ENCODE measurements at places on chromosomes 11 and 22. TPM values are rescaled to one million over a fixed set of nuclear protein-coding genes. Genes with fewer than 3 reads are reported as not detected.
A peak's percentile ranks its signal among the peaks of the same experiment; 100 is the strongest.

DNA sequence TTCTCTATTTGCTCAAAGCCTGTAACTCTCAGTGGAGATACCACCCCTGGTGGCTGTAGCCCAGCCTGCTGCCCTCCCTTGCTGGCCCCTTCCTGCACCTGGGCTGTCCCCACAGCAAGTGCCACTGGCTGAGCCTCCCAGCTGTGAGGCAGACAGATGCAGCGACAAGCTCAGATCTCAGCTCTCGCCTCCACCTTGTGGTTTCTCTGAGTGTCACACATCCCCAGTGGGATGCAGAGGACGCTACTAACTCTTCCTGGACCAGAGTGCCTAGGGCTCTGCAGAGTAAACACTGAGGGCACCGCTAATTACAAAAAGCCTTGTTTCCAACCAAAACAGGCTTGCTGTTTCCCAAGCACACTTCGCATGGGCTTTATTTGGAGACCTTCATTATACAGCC is 8.9 kb downstream of the YPEL1 start:
- H3K4me3 ChIP-seq = no peak overlapping the region
- no peak overlapping the region for H3K27ac ChIP-seq
- no peaks in the 10 kb centered on the region for H3K4me1 ChIP-seq
- no peaks in the 10 kb centered on the region for H3K27me3 ChIP-seq
- H3K36me3 ChIP-seq = no peaks in the 10 kb centered on the region
- DNase-seq = peak; percentile 54

DNA sequence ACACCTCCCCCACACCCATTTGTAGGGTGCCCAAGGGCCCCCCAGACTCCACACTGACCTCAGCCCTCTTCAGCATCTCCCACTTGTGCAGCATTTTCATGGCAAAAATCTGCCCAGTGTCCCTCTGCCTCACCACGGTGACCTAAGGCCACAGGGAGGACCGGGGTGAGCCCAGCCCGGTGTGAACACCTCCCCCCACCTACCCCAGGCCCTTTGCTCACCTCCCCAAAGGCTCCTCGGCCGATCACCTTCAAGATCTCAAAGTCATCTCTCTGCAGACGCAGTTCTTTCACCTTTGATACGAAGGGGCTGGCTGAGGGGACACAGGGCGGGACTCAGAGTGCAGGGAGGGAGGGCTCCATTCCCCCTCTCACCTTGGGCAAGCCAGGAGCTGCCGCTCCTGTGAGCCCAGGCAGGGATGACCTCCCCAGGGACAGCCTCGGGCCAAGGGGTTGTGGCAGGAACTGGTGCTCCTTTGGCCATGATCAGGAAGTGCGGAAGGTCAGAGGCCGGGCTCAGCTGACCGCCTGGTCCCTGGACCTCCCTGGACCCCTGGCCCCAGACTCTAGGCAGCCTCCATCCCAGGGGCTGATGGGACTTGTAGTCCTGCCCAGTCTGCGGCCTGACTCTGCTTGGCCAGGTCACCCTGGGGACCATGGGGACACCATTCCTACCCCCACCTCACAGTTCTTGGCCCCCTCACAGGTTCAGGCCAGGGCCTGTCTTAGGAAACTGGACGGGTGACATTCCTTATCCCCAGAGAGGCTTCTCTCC is 2.7 kb downstream of the CDC42BPG start:
- no peak for DNase-seq
- no peaks in the 10 kb centered on the region for H3K36me3 ChIP-seq
- H3K27me3 ChIP-seq = no peaks in the 10 kb centered on the region
- H3K4me1 ChIP-seq = peaks cover 11% of the 10 kb centered on the region
- H3K4me3 ChIP-seq = no peak overlapping the region

DNA sequence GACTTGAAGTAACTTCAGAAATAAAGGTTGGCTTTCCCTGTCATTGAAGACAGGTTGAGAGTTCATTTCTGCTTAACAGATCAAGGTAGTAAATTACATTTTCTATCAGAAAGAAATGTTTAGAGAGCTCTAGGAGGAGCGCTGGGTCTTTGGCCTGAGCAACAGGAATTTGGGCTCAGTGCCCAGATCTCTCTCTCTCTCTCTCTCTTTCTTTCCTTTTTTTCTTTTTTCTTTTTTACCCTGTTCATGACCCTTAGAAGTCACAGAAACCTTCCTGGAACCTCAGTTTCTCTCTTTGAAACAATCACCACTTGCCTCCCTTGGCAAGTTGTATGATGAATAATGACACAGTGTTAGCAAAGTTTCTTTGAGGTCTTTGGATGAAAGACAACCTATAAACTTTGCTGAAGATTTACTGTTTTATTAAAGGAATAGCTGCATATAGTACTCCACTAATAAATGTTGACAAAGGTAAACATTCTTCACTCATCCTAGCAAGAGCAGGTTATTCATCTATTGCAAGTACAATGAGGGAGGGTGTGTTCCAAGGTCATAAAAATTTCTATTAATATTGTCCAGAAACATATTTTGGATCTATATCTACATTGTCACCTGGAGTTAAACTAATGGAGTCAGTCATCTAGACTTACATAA is 35.5 kb upstream of the RASSF10 start:
- H3K4me1 ChIP-seq = peaks cover 18% of the 10 kb centered on the region
- DNase-seq = no peak
- no peak overlapping the region for H3K4me3 ChIP-seq

DNA sequence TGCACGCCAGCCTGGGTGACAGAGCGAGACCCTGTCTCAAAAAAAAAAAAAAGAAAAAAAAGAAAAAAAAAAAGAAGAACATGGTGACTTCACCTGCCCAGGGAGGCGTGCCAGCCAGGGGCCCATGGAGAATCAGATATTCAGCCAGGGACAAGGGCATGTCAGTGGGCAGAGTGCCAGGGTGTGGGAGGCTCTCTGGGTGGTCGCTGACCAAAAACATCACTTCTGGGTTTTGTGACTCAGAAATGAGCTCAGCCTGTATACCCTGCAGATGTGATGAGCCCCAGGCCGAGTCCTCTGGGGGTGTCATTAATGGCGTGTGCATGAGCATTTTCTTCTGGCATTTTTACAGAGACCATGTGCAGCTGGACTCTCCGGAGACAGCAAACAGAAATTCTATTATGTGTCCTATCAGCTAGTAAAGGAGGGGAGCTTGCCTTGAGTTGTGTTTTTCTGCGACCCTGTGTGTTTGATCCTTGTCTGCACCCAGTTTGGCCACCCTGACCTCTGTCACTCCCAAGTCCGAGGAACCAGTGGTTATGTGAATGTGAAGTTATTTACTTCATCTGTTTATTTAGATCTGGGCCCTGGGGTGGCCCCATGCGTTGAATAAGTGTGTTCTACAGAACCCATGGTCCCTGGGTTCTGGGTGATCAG is 53.6 kb downstream of the BCR start:
- no peak overlapping the region for H3K4me3 ChIP-seq
- no peaks in the 10 kb centered on the region for H3K27me3 ChIP-seq
- no peak overlapping the region for H3K27ac ChIP-seq
- no peaks in the 10 kb centered on the region for H3K36me3 ChIP-seq
- H3K4me1 ChIP-seq = peaks cover 13% of the 10 kb centered on the region

DNA sequence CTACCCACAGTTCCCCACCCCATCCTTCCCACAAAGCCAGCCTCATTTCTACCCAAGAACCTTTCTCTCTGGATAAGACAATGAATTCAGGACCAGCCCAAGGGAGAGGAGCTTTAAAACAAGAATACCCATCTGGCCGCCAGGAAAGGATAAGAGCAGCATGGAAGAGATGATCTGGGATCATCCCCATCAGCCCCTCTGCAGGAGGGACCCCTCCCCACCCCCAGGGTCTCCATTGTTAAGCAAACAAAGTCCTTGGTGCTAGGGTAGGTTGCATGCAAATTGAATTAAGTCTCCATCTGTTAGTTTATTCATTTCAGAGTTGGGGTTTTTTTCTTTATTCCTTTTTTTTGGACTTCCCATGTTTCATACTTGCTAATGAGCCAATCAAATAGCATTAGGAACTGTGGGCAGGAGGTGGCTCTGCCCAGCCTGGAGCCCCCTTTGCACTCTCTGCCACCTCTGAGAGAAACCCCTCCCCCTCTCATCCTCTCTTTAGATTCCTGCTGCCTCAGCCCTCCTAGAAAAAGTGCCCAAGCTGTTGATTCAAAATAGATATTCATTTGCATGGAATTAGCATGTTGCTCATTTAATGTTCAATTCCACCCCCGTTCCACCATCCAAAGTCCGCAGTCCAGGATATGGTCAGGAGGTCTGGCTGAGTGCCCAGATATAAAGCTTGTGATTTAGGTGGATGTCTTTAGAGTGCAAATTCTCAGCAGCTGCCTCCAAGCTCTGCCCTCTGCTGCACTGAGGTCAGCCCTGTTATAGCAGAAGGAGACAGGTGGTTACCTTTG is 138.5 kb upstream of the NCAM1 start:
- H3K27me3 ChIP-seq = no peaks in the 10 kb centered on the region
- no peak overlapping the region for H3K27ac ChIP-seq
- no peaks in the 10 kb centered on the region for H3K4me1 ChIP-seq
- H3K4me3 ChIP-seq = no peak overlapping the region
- DNase-seq = peak; percentile 63

GRCh38 chr11:1746511-1746931 is 3.9 kb downstream of the IFITM10 start:
- no peak overlapping the region for H3K4me3 ChIP-seq
- peaks cover 2% of the 10 kb centered on the region for H3K27me3 ChIP-seq
- peaks cover 5% of the 10 kb centered on the region for H3K36me3 ChIP-seq
- no peak for DNase-seq
- peaks cover 40% of the 10 kb centered on the region for H3K4me1 ChIP-seq

- no peak overlapping the region for H3K4me3 ChIP-seq
- no peaks in the 10 kb centered on the region for H3K36me3 ChIP-seq
- no peaks in the 10 kb centered on the region for H3K4me1 ChIP-seq
- DNase-seq = peak; percentile 8
Observed at GRCh38 chr11:19441752-19442553, 201.2 kb upstream of the E2F8 start.

GRCh38 chr11:118343981-118344515 is at the start of gene CD3G:
Gene CD3G, plus strand, starts transcription at chr11:118344344. Its CDS starts 80 bp downstream, at chr11:118344424.
- no peaks in the 10 kb centered on the region for H3K27me3 ChIP-seq
- no peak for DNase-seq
- no peak within 1 kb of the TSS for H3K27ac ChIP-seq
- no peaks in the 10 kb centered on the region for H3K4me1 ChIP-seq
- no peak within 1 kb of the TSS for H3K4me3 ChIP-seq

GRCh38 chr11:70381872-70382861 is 16.2 kb upstream of the CTTN start:
- H3K36me3 ChIP-seq = peaks cover 4% of the 10 kb centered on the region
- H3K4me1 ChIP-seq = no peaks in the 10 kb centered on the region
- no peaks in the 10 kb centered on the region for H3K27me3 ChIP-seq
- H3K4me3 ChIP-seq = no peak overlapping the region
- DNase-seq = no peak

The NRIP3 gene
- total RNA-seq = 1.6 TPM

The RPUSD4 gene
- 20.7 TPM for total RNA-seq

The ACR gene
- 1.6 TPM for total RNA-seq

The PRODH gene
- 6.7 TPM for total RNA-seq

The IL17REL gene
- 0.16 TPM for total RNA-seq

The MOGAT2 gene
- total RNA-seq = not detected
